Glomerular endothelial cell (primary cell): ENCODE measurements at places on chromosomes 3 and 15.

DNA sequence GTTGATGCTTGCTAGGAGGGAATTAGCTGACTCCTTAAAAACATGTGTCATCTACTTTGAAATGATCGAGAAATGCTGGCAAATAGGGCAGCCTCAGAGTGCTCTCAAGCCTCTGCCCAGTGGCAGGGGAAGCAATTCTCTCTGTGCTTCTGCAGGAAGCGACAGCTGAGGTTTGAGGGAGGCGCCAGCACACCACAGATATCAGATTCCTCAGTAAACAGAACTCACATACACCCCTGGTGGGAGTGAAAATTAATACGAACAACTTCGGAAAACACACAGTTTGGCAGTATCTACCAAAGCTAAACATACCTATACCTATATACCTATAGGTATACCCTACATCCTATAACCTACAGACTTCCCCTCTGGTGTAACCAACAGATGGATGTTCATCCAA is 61.3 kb downstream of the NSMCE3 start:
- no peak for DNase-seq

GRCh38 chr3:26752466-26752865 is 129.9 kb downstream of the LRRC3B start:
- no peak for DNase-seq

DNA sequence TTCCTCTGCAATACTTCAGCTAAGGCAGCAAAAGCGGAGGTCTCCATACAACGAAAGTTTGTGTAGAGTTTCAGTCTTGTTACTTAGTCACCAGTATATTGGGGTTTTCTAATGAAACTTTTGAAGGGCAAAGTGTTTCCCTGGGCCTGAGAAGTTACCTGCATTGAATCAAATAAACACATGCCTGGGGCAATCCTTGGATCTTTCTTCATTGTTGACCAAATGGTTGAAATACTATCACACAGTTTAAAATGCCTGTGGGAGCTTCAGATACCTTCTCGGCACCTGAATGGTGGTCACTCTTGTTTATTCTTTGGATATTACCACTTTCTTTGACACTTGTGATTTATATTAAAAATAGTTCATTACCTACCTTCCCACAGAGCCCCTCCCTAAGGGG is 988 bp upstream of the CHSY1 start:
- DNase-seq, result no peak

DNA sequence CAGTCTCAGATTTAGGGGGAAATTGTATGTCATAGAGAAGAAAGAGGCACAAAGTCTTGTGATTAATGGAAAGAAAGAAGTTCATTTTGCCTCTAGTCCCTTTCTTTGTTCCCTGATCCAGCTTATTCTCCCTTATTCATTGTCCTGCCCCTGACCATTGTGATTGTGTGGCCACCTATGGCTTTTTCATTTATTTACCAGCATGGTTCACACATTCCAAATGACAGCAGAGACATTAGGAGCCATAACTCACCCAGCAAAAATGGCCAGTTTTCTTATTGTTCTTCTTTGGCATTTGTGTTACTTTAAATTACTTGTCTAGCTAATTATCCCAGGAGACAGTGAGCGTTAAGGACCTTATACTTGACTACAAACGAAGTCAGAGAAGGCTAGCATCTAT is 36.3 kb upstream of the SGO1 start:
- no peak for DNase-seq

- no peak for DNase-seq
Observed at GRCh38 chr15:35963326-35963725, 417.4 kb upstream of the DPH6 start.

GRCh38 chr3:195758721-195759353 is 38.1 kb downstream of the MUC20 start:
- no peak for DNase-seq

DNA sequence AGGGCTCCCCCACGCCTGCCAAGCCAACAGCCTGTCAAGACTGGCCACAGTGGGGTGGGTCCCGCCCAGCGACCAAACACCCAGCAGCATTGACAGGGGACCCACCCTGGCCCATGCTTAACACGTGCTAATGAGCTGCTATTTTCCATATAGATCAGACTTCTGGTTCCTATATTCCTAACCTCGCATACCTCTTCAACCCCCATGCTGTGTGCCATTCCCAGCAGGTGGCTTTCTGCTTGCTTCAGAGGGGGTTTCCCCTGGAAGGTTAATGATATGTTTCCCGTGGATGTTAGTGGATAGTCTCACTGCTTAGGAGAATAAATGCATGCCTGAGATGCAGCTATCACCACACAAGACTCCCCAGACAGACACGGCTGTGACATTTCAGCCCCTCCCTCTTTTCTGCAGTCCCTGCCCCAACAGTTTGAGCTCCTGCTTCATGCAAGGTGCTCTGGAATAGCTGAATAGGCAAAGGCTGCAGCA is 37.9 kb upstream of the MGLL start:
- no peak for DNase-seq

DNA sequence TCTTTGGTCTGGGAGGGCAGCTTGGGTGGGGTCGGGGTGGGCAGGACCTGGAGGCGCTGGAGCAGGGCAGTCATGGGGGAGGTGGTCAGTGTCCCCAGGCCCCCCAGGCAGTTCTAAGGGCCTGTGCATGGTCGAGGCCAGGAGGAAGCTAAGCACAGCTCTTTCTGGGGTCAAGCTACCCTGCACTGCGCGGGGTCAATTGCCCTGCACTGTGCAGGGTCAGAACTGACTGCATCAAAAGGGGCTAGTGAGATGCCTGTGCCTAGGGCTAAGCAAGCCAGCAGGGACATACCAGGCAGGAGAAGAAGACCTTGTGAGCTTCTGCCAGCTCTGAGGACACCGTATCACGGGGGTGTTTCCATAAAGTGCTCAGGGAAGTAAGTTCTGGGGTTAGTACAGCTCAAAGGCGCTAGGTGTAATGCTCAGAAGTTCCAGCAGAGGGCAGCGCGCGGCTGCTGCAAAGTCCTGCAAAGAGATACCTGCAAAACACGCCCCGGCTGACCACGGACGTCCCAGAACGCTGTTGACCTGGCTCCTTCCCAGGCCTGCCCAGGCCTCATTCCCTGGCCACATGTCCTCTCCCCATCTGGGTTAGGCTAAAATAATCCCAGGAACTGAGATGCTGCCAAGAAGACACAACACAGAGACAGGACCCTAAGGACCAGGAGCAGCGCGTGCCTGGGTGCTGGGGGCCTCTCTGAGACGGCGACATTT is 18.8 kb upstream of the IQSEC1 start:
- peak; percentile 22 for DNase-seq

- no peak for DNase-seq
Observed at GRCh38 chr15:76963596-76963995, 31.3 kb upstream of the PSTPIP1 start.

DNA sequence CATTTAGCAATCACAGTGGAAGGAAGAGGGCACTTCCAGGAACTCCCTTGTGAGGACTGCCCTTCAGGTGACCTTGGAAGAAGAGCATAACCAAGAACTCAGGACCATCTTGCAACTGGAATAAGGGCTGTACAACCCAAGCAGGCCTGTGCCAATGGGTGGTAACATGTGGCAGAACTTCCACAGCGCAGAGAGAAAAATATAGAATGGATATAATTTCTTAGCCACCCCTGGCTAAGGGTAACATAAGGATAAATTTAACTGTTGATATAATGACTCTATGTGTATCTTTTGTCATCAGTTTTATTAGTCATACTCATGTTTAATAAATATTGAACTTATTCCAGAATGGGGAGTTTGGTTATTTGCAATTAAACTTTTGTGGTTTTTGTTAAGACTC is 13.4 kb upstream of the MFSD1 start:
- DNase-seq, result no peak

- DNase-seq, result no peak
Observed at GRCh38 chr3:55724821-55725220, 237.7 kb upstream of the WNT5A start.

- DNase-seq, result no peak
Observed at GRCh38 chr3:131142580-131142979, 115.9 kb downstream of the NEK11 start.

GRCh38 chr3:187880441-187880840 is 135.2 kb upstream of the BCL6 start:
- DNase-seq, result no peak

DNA sequence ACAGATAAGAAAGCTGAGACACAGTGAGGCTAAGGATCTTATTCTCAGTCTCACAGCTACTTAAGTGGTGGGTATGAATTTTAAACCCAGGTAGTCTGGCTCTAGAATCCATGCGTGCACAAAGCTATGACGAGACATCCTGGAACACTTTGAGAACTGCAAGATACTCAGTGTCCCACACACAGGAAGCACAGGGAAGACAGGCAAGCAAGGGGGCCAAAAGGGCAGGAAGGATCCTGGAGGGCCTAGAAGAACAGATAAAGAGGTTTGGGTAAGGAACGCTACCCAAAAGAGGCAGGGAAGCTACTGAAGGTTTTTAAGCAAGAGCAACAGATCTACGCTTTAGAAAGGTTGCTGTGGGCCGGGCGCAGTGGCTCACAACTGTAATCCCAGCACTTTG is 99.1 kb upstream of the HES1 start:
- no peak for DNase-seq

GRCh38 chr3:154758109-154758868 is 321.8 kb upstream of the MME start:
- no peak for DNase-seq

DNA sequence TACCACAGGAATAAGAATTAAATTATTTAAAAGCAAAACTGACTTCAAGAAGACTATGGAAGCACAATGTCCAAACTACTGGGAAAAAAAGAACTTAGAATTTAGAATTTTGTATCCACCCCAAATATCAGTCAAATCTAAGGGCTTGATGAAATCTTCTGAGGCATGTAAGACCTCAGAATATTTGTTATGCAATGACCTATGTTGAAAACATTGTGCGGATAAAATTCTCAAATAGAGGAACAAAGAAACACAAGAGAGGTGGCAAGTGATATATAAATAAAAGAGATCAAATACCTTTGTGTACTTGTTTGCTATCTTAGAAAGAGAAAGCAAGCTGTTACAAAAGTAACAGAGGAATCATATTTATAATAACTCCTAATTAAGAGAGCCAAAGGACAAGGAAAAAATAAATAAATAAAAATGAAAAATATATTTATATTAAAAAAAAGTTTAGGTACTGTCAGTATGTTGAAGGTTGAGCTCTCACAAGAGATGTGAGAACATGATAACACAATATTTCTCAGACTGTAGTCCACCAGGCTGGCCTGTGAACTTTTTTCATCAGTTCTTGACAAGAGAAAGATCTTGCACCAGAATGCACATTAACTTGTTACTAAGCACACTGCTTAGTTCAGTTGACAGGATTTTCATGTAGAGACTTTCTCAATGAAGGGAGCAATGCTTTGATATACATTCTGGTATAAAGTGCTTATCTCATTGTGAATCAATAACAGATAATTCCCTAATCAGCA is 50.0 kb downstream of the CPA3 start:
- DNase-seq, result no peak

GRCh38 chr15:101264011-101264410 is 12.2 kb upstream of the CHSY1 start:
- DNase-seq, result no peak

DNA sequence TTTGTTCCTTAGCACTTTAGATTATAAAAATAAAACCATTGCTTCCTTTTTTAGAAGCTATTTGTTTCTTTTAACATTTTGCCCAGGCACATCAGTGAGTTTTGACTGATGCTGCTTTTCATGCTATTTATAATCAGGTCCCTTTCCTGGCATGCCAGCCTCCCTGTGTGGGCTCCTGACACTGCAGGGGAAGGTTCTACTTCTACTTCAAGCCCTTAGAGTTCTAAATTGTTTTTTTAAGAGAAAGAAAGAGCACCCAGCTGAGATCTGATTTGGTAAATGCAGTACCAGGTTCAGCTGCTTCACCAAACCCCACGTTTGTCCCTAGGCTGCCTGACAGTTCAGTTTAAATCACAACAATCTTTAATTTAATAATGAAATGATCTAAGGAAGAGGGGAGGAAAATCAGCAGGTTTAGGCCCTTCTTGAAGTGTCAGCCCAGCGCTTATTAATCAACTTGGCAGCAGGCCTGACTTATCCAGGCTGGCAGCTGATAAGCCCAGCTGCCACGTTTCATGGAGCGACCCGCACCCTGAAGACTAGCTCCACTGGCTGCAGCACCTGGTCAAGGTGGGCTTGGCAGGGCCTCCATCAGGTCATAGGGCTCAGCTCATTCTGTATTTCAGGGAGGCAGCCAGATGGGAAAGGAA is 29.0 kb downstream of the HGD start:
- no peak for DNase-seq

- no peak for DNase-seq
Observed at GRCh38 chr15:51448622-51449399, 107.4 kb downstream of the GLDN start.

DNA sequence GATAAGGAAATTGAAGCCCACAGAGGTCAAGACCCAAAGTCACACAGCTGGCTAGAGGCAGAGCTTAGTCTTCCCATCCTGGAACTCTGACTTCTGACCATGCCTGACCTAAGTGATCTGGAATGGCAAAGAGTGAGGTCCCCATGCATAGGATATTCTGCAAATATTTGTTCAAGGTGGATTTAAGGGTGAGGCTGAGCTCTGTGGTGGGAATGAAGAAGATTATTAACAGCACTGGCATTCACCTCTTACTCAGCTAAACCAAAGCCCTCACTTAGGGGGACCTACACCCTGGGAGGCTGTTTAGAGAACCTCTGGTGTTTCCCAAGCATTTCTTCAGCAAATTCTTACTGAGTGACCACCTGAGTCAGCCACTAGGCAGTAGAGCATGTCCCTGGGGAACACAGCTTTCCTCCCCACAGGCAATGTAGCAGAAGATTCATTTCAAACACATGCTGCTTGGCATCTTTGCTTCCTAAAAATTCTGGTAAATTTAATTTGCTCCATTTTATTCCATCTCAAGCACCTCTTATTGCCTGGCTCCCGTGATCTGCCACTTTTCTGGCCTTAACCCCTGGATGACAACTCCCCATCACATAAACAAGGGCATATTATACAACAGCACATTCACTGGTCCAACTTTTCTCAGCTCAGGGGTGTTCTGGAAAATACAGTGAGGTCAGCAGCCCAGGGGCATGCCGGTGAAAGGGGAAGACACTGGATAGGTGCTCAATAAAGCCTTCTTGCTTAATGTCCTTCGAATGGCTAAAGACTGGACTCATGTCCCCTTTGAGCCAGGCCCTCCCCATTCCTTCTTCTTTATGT is 176.0 kb downstream of the ABHD5 start:
- no peak for DNase-seq

DNA sequence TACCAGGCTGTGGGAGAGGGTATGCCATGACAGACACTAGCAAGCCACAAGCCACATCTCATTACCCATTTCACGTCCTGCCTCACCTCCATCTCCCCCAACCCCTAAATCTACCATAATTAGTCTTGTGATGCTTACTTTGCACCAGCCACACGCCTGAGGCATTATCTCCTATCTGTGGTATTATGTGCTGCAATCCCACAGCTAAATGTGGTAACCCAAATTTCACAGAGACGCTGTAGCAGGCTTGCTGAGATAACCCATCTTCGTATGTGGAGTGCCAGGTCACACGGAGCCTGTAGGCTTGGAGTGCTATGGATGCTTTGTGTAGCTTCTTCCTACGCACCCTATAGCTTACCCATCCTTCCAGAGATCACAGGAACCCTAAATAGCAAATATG is 256.7 kb upstream of the KCNH8 start:
- no peak for DNase-seq

- DNase-seq, result no peak
Observed at GRCh38 chr3:176759815-176760506, 437.3 kb downstream of the TBL1XR1 start.
